Activated CD8-positive, alpha-beta memory T cell treated with anti-CD3 and anti-CD28 coated beads for 1 hour (primary cell): ENCODE measurements at places on chromosomes 2 and 18.

DNA sequence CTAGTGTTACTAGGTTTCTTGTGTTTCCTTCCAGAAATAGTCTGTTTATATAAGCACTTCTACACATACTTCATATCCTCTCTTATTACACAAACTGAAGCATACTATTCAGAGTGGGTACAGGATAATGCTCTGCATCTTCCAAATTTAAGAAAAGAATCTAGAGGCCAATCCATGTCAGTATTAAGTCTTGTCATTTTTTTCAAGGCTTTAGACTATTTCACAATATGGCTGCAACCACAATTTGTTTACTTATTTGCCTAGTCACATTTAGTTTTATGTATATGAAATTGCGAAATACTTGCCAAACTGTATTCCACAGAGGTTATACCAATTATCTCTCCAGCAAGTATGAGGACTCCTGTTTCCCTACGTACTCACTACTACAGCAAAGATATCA, 27.9 kb downstream of the IWS1 start:
- no peak for DNase-seq

GRCh38 chr2:102166189-102166845, 20.5 kb upstream of the IL1RL2 start:
- DNase-seq, result no peak

DNA sequence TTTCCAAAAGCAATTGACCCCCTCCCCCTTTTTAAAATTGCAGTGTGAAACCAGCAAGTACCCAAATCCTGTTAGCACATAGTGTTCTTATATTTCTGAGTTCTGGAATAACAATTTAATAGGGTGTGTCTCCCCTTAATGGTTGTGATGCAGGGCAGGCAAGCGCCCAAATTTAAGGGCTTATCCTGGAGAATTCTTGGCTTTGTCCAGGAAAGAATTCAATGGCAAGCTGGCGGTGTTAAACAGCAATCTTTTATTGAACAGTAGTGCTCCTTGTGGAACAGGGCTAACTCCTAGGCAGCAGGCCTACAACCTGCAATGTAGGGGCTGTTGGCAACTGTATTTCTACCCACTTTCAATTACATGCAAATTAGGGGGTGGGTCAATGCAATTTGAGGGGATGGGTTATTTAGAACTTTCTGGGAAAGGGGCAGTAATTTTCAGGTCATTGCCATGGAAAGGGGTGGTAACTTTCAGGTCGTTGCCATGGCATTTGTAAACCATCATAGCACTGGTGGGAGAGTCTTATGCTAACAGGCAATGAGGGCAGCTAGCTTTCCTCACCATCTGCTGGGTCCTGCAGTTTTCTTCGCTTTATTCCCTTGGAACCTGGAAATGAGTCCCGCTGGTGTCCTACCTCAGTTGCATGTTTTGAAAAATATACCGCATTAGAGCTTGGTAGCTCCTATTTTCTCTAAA, 149.0 kb upstream of the KCTD1 start:
- no peak for DNase-seq

GRCh38 chr2:132583666-132584360, 86.2 kb downstream of the LYPD1 start:
- DNase-seq, result no peak

DNA sequence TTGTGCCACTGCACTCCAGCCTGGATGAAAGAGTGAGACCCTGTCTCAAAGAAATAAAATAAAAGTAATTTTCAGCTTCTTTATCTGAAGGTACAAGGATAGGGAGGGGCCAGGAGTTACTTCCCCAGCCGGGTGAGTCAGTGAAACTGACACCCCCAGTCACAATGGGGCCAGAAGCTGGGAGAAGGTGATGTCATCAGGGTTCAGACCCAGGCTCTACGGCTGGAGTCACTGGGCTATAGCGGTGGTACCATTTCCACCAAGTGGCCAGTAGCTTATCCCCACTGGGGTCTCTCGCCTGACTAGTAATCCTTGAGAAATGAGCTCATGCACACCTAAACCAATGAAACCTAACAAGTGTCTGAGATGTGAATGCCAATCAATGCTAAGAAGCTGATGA, 107.9 kb downstream of the ALPK2 start:
- no peak for DNase-seq

- DNase-seq, result peak; percentile 11
These were observed 45.6 kb downstream of the SESTD1 start for GRCh38 chr2:179218848-179219594.

GRCh38 chr2:189060096-189060642, 86.0 kb downstream of the COL3A1 start:
- DNase-seq, result no peak

DNA sequence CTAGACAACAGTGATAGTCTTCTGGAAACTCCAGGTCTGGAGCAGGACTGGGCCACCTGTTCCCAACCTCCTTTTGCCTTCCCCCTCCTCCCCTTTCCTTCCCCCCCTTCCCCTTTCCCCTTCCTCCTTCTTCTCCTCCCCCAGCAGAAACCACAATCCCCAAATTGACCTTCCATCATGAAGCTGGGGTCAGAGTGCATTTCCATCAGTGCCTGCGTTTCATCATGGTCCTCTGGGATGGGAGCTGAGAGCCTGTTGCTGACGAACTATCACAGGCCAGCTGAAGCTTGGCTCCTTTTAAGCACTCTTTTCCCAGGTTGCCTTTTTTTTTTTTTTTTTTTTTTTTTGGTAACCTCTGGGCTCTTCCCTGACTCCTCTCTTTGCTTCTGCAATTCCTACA, 52.6 kb upstream of the SMAD2 start:
- no peak for DNase-seq

GRCh38 chr2:19195661-19196060, 162.8 kb downstream of the OSR1 start:
- DNase-seq, result no peak

GRCh38 chr2:135150725-135151124, 98.6 kb downstream of the RAB3GAP1 start:
- DNase-seq, result no peak

GRCh38 chr2:159322419-159322818, 35.9 kb upstream of the WDSUB1 start:
- no peak for DNase-seq

DNA sequence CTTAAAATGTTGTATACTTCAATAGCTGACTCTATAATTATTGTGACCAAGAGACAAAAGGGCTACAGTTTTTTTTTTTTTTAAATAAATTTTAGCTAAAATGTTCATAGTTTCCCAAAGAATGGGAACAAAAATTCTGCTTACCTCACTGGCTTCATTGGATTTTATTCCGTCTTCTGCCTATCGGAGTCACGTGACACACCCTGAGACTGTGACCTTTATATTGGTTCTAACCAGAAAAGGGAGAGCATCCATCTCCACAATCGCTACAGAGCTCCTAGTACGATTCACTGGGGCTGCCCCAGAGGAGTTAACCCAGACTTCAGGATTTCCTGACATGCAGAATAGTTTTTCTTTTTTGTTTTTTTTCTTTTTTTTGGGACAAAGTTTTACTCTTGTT, 203.6 kb upstream of the SLC35G4 start:
- no peak for DNase-seq

GRCh38 chr2:102262216-102263129, 48.9 kb upstream of the IL1RL1 start:
- DNase-seq, result no peak

GRCh38 chr2:162885281-162886070, 46.9 kb upstream of the KCNH7 start:
- no peak for DNase-seq

GRCh38 chr2:189287982-189288521, 108.5 kb upstream of the COL5A2 start:
- DNase-seq, result no peak

DNA sequence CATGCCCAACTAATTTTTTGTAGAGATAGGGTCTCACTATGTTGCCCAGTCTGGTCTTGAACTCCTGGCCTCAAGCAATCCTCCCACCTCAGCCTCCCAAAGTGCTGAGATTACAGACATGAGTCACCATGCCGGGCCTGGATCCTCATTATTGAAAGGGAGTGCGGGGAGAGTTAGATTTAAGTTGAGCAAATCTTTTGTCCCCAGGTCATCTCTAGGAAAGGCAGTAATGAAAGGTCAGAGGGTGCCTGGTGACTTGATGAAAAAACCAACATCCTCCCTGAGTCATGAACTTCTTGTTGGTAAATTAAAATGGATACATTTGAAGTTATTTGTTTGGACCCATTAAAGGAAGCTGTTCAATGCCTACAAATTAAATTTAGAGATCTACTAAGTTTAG, 25.1 kb downstream of the STAT4 start:
- DNase-seq, result no peak

DNA sequence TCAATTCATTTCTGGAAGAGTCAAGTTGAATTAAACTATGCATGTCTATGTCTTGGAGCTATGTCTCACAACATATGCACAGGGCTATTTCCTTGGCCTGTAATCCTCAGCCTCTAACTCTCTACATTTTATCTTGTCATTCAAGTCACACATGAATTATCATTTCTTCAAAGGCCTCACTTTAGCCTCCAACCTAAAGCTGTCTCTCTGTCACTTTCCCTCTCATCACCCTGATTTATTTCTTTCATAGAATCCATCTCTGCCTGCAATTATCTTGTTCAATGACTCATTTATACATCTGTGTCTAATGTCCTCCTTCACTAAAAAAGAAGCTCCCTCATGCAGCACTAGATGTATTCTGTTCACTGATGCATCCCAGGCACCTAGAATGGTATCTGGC, 614.2 kb upstream of the REG3G start:
- DNase-seq, result no peak

DNA sequence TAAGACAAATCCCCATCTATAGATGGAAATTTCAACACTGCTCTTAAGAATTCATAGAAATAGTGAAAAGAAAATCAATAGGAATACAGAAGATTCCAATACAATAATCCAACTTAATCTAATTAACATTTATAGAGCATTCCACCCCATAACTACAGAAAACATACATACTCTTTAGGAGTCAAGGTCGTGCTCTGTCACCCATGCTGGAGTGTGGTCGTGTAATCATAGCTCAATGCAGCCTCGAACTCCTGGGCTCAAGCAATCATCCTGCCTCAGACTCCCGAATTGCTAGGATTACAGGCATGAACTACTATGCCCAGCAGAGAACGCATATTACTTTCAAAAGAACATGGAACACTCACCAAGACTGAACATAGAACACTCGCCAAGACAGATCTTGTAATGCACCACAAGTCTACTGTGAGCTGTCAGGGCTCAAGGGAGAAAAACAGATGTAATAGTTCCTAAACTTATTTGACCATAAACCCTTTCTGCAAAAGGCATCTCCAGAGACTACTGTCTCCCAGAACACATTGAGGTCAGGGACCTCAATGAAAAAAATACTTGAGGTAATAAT, 14.1 kb downstream of the MEMO1 start:
- no peak for DNase-seq

- DNase-seq, result no peak
These were observed 61.9 kb upstream of the ZCCHC2 start for GRCh38 chr18:62460851-62461300.

DNA sequence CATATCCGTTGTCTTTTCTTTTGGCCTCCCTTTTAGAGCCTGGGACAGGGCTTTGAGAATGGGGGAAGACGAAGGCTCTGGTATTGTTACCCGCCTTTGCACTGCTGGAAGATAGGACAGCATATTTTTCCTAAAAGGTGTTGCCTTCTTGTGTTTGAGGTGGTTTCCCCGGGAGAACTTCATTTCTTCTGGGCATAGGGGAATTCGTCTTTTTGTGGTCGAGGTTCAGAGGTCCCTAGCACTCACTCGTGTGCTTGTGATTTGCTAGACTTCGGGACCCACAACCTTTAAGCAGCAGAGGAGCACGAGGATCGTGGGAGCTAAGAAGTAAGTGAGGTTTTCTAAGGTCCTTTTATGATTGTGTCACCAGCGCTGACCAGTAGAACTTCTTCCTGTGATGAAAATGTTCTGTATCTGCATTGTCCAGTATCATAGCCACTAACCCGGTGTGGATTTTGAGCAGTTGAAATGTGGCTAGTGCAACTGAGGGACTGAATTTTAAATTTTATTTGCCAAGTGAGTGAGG, 611 bp downstream of the ZNF512 start:
- no peak for DNase-seq

DNA sequence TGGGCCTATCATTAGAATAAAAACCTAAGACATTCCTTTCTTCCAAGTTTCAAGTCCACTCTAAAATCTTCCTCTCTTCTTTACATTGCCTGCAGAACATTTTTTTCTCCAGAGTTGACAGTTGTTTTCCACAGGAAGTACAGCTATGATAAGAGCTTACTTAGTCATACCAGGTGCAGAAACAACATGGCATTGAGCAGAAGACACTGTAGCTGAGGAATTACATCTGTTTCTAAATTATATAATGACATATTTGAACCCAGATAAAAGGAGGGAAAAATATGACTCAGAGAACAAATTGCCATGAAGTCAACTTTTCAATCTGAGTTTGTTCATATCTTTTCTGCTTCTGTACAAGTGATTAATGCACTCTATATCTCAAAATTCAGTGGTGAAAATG, 30.2 kb downstream of the CMPK2 start:
- DNase-seq, result no peak

- no peak for DNase-seq
These were observed 41.2 kb downstream of the SLC9A4 start for GRCh38 chr2:102514061-102514785.

DNA sequence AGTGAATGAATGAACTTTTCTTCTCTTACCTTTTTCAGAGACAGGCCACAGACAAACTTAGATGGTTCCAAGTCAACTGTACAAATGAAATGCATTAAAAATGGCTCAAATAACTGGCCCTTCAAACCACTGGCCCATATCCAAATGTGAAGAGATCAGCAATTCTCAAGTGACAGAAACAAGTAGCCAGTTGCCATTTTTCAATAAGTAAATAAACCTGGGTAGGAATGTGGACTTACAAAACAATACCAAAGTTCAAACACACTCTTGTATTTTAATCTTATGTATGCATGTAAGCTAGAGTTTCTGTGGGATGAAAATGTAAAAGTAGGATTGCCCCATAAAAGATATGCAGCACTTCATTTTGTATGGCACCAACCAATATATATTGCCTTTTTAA, 129.2 kb downstream of the MEP1B start:
- DNase-seq, result no peak

- DNase-seq, result no peak
These were observed 49.4 kb upstream of the PKDCC start for GRCh38 chr2:41998186-41999127.

GRCh38 chr2:158723921-158724802, 71.0 kb upstream of the DAPL1 start:
- no peak for DNase-seq

- DNase-seq, result no peak
These were observed 50.9 kb downstream of the PHLPP1 start for GRCh38 chr18:62766266-62766665.
